Forelimb muscle (tissue), 1 donor: ENCODE measurements at places on chromosomes 11 and 22.

GRCh38 chr11:19723572-19724342 is 11.1 kb downstream of the NAV2 start:
- DNase-seq: no peak

GRCh38 chr11:67006029-67006884 is 16.7 kb upstream of the SYT12 start:
- DNase-seq: no peak

DNA sequence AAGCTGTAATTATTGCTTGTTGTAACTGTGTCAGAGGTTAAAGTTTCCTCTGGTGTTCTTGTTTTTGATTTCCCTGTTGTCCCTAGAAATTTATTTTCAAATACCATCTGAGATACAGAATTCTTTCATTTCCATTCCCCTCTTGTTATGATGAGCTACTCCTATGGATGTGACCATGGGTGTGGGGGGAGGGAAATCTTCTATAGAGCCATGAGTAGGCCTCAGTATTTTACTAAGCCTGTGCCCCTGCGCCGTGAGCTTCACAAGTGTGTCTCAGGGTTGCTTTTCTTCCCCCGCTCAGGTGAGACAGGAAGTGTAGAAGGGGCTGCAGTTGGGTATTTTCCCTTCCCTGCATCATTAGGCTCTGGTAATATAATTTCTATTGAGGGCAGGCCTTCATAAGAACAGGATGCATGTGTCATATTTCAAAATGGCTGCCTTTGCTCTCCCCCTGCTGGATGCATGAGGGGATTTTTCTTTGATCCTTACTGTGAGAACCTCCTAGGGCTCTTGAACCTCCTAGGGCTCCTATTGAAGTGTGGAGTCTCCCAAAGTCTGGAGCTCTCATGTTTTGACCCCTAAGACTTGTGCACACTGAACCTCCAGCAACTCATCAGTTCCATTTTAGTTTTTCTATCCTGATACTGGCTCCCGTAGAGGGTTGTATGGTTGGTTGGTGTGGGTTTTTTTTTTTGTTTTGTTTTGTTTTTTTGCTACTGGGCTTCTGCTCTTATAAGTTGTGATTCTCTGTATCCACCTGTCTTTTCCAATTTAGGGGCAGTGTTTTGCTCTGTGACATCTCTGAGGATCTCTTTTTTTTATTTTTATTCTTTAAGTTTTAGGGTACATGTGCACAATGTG is 658.2 kb downstream of the NTM start:
- DNase-seq: no peak

- DNase-seq: no peak
These were observed 22.3 kb downstream of the RTN4R start for GRCh38 chr22:20245577-20246367.

DNA sequence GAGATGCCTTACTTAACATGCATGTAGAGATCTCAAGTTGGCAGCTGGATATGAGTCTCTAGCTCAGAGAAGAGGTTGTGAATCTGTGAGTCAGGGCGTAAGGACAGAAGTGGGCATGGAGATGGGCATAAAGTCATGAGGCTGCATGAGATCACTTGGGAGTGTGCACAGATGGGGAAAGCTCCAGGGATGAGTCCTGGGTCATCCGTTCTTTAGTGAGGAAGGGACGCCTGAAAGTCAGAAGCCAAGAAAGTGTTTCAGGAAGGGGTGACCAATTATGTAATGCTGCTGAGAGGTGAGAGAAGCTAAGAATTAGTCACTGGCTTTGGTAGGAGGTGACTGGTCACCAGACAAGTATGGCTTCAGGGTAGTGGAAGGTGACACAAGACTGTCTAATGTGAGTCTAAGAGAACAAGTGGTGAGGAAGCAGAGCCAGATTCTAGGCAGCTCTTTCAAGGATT is 6.7 kb downstream of the ACP2 start:
- no peak for DNase-seq

DNA sequence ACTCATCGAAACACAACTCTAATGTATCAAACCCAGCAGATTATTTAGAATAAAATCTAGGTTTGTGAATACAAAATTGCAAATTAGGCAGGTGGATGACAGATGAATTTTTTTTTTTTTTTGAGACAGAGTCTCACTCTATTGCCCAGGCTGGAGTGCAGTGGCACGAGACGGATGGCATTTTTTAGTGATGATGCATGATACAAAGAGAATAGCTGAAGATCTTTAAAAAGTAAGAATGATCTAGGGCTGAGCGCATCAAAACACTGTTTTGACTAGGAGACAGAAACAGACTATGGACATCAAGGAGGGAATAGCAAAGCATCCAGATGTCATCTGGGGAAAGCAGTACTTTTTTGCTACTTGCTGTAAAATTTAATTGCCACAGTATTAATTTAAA is 63.8 kb downstream of the IMMP1L start:
- DNase-seq: no peak

DNA sequence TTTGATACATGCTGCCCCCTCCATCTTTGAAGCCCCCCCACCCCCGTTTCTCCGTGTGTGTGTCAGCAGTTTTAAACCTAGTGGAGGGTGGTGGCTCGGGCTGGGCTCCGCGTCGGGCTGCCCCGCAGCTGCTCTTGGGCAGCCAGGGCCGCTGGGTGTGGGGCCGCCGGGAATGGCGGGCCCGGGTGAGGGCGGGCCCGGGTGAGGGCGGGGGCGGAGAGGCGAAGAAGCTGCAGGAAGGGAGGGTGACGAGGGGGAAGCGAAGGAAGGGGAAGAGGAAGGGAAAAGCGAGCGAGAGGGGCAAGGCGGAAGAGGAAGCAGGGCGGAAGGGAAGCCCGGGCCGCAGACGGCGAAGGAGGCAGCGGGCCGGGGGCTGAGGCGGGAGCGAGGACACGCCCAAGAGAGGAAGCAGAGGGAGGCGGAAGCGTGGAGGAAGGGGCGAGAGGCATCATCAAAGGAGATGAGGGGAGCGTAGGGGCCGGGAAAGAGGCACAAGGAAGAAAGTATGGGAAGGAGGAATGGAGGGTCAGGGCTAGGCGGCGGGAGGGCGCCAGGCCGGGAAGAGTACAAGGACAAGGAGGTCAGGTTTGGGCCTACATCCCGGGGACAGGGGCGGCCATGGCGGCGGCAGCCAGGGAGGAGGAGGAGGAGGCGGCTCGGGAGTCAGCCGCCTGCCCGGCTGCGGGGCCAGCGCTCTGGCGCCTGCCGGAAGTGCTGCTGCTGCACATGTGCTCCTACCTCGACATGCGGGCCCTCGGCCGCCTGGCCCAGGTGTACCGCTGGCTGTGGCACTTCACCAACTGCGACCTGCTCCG is 82.4 kb downstream of the BCR start:
- no peak for DNase-seq
